ENCODE measurements at places on chromosomes 16 and 17. TPM values are rescaled to one million over a fixed set of nuclear protein-coding genes. Genes with fewer than 3 reads are reported as not detected.
A peak's percentile ranks its signal among the peaks of the same experiment; 100 is the strongest.

- no peaks in the 10 kb centered on the region for H3K27me3 ChIP-seq
- H3K4me3 ChIP-seq, result no peak overlapping the region
- H3K4me1 ChIP-seq, result peaks cover 26% of the 10 kb centered on the region
- DNase-seq, result no peak
These were observed 63.7 kb upstream of the NLK start for GRCh38 chr17:27978689-27979175.

The CCL3 gene
- total RNA-seq, result 0.63 TPM

DNA sequence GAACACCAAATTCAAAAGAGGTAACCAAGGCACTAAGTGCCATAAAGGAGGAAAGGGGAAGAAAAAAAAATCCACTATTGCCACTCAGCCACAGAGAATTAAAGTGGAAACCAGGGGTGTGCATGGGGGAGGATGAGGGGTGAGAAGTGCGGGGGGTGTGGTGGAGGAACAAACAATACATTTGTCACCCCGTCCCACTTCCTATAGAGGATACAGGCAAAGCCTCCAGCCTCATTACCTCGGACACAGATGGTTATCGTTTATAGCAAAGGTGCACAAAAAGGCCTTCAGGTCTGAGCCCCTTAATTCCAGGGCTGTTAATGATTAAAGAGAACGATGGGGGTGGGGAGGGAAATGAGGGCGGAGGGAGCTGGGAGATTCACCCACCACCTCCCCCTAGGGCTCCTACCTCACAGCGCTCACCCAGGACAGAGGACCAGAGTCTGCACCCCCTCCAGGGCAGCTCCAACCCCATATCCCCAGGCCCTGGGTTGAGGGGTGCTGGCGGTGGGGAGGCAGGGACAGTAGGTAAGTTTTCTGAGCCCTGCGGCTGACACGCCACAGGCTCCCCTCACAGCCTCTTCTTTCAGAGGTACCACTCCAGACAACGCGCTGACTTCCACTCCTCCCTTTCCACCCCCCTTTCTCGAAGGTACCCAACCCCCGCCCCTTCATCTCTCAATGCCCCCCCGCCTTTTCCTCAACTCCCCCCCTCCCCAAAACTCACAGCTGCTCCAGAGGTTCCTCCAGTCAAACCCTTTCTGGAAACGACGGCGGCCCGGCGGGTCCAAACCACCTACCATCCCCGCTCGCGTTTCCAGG, 470 bp downstream of the DCUN1D3 start:
- H3K27ac ChIP-seq, result peak overlapping the region; percentile 92
- peaks cover 43% of the 10 kb centered on the region for H3K4me1 ChIP-seq
- peaks cover 18% of the 10 kb centered on the region for H3K36me3 ChIP-seq
- peak overlapping the region; percentile 85 for H3K4me3 ChIP-seq

DNA sequence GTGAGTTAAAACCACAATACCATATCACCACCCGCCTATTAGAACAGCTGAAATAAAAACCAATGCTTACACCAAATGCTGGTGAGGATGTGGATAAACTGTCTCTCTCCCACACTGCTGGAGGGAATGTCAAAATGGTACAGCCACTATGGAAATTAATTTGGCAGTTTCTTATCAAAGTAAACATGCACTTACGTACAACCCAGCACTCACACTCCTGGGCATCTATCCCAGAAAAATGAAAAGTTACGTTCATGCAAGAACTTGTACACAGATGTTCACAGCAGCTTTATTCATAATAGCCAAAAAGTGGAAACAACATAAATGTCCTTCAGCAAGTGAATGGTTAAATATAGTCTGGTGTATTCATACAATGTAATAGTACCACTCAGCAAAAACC, 173.2 kb upstream of the MYOCD start:
- no peak for DNase-seq
- H3K27ac ChIP-seq, result no peak overlapping the region
- H3K27me3 ChIP-seq, result no peaks in the 10 kb centered on the region
- H3K4me3 ChIP-seq, result no peak overlapping the region
- H3K36me3 ChIP-seq, result no peaks in the 10 kb centered on the region

DNA sequence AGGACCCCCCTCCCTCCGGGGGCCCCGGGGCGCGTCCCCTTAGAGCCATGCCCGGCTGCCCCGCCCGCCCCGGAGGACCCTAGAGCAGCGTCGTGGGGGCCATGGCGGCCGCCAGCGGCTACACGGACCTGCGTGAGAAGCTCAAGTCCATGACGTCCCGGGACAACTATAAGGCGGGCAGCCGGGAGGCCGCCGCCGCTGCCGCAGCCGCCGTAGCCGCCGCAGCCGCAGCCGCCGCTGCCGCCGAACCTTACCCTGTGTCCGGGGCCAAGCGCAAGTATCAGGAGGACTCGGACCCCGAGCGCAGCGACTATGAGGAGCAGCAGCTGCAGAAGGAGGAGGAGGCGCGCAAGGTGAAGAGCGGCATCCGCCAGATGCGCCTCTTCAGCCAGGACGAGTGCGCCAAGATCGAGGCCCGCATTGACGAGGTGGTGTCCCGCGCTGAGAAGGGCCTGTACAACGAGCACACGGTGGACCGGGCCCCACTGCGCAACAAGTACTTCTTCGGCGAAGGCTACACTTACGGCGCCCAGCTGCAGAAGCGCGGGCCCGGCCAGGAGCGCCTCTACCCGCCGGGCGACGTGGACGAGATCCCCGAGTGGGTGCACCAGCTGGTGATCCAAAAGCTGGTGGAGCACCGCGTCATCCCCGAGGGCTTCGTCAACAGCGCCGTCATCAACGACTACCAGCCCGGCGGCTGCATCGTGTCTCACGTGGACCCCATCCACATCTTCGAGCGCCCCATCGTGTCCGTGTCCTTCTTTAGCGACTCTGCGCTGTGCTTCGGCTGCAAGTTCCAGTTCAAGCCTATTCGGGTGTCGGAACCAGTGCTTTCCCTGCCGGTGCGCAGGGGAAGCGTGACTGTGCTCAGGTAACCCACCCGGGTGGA, 759 bp downstream of the ALKBH5 start:
- no peaks in the 10 kb centered on the region for H3K27me3 ChIP-seq
- H3K36me3 ChIP-seq, result peaks cover 36% of the 10 kb centered on the region
- H3K4me1 ChIP-seq, result peaks cover 41% of the 10 kb centered on the region

The NDRG4 gene
- 0.85 TPM for total RNA-seq

The ENGASE gene
- 45.5 TPM for total RNA-seq

The RARA gene
- 26.2 TPM for total RNA-seq

The HOXB1 gene
- total RNA-seq, result not detected

- H3K27ac ChIP-seq, result no peak overlapping the region
- no peak overlapping the region for H3K4me3 ChIP-seq
- peaks cover 9% of the 10 kb centered on the region for H3K4me1 ChIP-seq
These were observed 3.3 kb upstream of the NOTUM start for GRCh38 chr17:81964081-81964849.

The EPOP gene
- total RNA-seq, result 10.6 TPM

GRCh38 chr17:61072648-61073047, 327.0 kb upstream of the TBX2 start:
- no peak for DNase-seq
- no peak overlapping the region for H3K27ac ChIP-seq
- H3K4me1 ChIP-seq, result no peaks in the 10 kb centered on the region
- H3K4me3 ChIP-seq, result no peak overlapping the region
- no peaks in the 10 kb centered on the region for H3K36me3 ChIP-seq

GRCh38 chr16:69327585-69328310, 2.6 kb downstream of the PDF start:
- DNase-seq, result no peak
- peak overlapping the region; percentile 47 for H3K27ac ChIP-seq
- peaks cover 78% of the 10 kb centered on the region for H3K36me3 ChIP-seq

- H3K4me1 ChIP-seq, result peaks cover 2% of the 10 kb centered on the region
- H3K36me3 ChIP-seq, result no peaks in the 10 kb centered on the region
- no peak overlapping the region for H3K27ac ChIP-seq
- DNase-seq, result no peak
These were observed 3.6 kb upstream of the HS3ST3B1 start for GRCh38 chr17:14297161-14297851.

The KRT31 gene
- total RNA-seq, result not detected

DNA sequence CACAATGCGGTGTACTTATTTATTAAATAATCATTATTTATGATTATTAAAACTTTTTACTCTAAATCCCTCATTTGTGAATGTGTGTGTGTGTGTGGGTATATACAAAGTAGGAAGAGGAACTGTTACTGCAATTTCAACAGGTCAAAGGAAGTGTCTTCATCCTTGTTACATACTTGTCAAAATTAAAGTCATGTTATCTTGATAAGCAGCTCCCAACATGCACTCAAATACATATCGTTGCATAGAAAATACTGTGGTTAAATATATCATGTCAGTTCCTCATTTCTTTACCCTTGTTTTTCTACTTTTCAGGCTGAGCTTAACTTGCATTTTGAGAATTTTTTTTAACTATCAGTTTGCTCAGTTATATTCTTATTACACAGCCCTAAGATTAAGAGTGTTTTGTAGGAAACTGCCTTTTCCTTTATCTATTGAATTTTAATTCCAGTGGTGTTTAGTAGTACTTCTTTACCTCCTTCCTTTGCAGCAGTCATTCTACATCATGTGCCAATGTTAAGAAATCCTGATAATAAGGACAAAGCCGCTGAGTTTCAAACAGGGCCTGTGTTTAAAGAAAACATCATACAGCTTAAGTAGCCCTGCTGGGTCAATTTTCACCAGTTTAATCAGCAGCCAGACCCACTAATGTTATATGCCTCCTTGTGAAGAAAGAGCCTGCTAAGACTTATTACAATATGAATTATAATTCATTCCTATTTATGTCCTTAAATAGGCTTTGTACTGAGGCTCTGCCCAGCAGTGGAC, 7.2 kb downstream of the EFCAB5 start:
- no peaks in the 10 kb centered on the region for H3K27me3 ChIP-seq
- H3K27ac ChIP-seq, result no peak overlapping the region
- no peak overlapping the region for H3K4me3 ChIP-seq
- H3K4me1 ChIP-seq, result no peaks in the 10 kb centered on the region

GRCh38 chr16:86297391-86297790, 212.9 kb upstream of the FOXF1 start:
- no peaks in the 10 kb centered on the region for H3K4me1 ChIP-seq
- no peak overlapping the region for H3K4me3 ChIP-seq
- DNase-seq, result no peak
- H3K27me3 ChIP-seq, result peaks cover 52% of the 10 kb centered on the region

The EPN3 gene
- 0.16 TPM for total RNA-seq

The HID1 gene
- total RNA-seq, result 1.2 TPM

- H3K27me3 ChIP-seq, result no peaks in the 10 kb centered on the region
- H3K4me1 ChIP-seq, result peaks cover 8% of the 10 kb centered on the region
- H3K36me3 ChIP-seq, result peaks cover 73% of the 10 kb centered on the region
- peak within 1 kb of the TSS; percentile 97 for H3K4me3 ChIP-seq
- DNase-seq, result peak; percentile 65
These were observed at the start of gene DERL2 for GRCh38 chr17:5485270-5486205. TSS of gene DERL2 (minus strand) at chr17:5486178. CDS start at chr17:5486161, 17 bp downstream.

The C16orf92 gene
- not detected for total RNA-seq

GRCh38 chr16:476039-476438, 50.6 kb downstream of the RAB11FIP3 start:
- H3K4me1 ChIP-seq, result peaks cover 2% of the 10 kb centered on the region
- H3K27me3 ChIP-seq, result no peaks in the 10 kb centered on the region
- H3K4me3 ChIP-seq, result no peak overlapping the region

DNA sequence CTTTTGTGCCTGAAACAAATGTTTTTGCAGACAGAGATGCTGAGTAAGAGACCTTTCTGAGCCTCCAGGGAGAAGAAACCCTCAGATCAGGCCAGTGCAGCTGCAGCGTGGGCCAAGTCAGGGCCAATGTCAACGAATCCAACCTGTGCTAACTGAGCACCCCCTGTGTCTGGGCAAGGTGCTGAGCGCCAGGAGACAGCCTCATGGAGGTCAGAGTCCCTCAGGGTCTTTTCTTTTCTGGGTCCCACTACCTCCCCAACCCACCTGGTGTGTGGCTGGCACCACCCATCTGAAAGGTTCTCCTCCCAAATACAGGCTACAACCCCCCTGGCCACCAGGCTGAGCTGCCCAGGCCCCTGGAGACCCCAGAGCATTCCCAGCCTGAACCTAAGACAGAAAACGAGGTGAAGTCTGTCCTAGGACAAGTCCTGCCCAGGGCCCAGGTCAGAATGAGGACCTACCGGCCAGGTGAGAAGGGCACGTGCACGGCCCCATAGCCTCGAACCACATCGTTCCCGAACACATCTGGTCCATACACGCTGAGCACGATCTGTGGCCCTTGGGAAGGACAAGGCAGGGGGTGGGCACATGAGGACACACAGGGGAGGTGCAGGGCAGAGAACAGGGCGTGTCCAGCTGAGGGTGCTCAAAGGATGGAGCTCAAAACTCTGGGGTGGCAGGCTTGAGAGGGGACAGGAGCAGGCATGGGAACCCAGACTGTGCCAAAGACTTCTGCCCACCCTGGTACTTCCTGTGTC, 15.0 kb downstream of the B9D1 start:
- DNase-seq, result no peak
- no peaks in the 10 kb centered on the region for H3K36me3 ChIP-seq
- peak overlapping the region; percentile 79 for H3K27ac ChIP-seq
- no peak overlapping the region for H3K4me3 ChIP-seq
- H3K4me1 ChIP-seq, result peaks cover 43% of the 10 kb centered on the region

- no peak overlapping the region for H3K4me3 ChIP-seq
- H3K27ac ChIP-seq, result no peak overlapping the region
- H3K4me1 ChIP-seq, result peaks cover 24% of the 10 kb centered on the region
- no peaks in the 10 kb centered on the region for H3K27me3 ChIP-seq
These were observed 197.8 kb upstream of the CHMP6 start for GRCh38 chr17:80793851-80794267.

DNA sequence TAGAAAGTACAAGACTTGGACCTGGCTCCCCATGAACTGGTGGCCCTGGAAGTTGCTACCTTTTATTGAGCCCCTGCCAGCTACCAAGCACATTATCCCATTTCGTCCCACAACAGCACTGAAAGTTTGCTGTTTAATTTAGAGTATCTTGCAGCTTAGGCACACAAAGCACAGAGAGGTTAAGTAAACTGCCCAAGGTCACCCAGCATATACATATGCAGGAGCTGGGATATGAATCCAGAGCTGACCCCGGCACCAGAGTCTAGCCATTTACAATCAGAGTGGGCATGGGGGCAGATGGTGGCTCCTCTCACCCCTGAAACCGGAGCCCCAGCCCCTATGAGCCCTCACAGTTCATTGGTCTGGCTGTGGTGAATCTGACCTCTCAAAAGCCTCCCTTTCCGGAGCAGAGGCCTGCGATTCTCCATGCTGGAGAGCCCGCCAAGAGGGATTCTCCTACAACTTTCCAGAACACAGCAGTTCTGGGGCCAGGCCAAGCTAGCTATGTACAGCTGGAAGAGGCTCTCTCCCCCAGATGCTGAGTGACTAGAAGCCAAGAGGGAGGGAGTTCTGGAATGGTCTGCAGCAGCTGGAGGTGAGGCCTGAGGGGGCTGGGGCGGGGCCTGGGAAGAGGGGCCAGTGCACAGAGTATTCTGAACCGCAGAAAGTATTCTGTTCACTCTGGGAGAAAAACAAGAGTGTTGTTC, 58.3 kb downstream of the SREBF1 start:
- peaks cover 9% of the 10 kb centered on the region for H3K4me1 ChIP-seq
- no peaks in the 10 kb centered on the region for H3K27me3 ChIP-seq
- no peaks in the 10 kb centered on the region for H3K36me3 ChIP-seq
- H3K4me3 ChIP-seq, result no peak overlapping the region
- no peak for DNase-seq

DNA sequence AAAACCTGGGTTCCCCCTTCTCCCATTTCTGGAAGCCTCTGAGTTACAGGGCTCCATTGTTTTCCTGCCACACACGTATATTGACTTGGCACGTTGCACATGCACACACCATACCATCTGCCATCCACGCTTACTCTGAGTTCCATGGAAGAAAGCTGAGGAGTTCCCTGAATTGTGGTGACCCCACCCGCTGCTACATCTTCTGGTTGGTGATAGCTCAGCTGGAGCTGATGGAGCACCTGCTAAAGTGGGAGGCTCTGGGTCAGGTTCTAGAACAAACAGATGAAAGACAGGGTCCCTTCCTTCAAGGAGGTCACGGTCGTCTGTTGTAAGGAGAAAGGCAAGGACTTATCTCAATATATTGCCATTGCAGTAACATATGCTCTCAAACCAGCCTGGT, 41.1 kb downstream of the TMEM11 start:
- peaks cover 17% of the 10 kb centered on the region for H3K36me3 ChIP-seq
- H3K4me3 ChIP-seq, result no peak overlapping the region
- no peak overlapping the region for H3K27ac ChIP-seq
- no peaks in the 10 kb centered on the region for H3K27me3 ChIP-seq
- no peaks in the 10 kb centered on the region for H3K4me1 ChIP-seq

All from K562 (cell line).